Stimulated activated CD8-positive, alpha-beta memory T cell treated with anti-CD3 and anti-CD28 coated beads, Interleukin-7, amount 100 ng/mL, for 48 hours (primary cell): ENCODE measurements at places on chromosomes 16 and 17.

DNA sequence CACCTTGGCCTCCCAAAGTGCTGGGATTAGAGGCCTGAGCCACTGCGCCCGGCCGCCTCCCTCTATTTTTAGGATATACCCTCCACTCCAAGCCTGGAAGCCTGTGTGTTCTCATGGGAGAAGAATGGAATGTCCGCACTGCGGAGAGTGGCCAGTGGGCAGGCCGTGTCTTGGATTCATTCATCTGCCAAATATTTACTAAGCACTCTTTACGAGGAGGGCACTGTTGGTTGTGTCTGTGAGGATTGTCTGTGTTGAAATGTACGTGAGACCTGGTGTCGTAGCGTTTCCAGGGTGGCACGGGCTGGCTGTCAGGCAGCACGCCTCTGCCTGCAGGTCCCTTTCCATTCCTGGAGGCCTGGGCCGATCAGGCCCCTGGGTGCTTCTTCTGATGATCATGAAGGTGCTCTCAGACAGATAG, 19.2 kb downstream of the PGS1 start:
- DNase-seq, result no peak

- DNase-seq, result no peak
These were observed 1.3 kb downstream of the MYL11 start for GRCh38 chr16:30375864-30376263.

- DNase-seq, result no peak
These were observed 37.5 kb upstream of the CIBAR2 start for GRCh38 chr16:85149776-85150175.

DNA sequence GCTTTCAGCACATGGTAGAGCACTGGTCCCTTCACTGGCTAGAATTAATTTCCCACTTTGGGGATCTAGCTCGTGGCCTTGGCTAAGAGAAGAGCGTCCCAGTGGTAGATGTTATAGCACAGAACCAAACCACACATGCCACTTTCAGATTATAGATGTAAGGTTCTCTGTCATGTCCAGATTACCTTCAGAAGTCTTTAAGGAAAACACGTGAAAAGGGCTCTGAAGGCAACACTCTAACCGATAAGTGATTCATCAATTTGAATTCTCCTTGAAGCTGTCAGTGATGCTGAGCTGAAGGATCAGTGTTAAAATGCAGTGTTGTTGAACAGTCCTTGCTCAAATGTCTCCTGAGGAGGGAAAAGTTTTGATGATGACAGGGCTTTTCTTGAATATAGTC, 43.5 kb upstream of the VPS4A start:
- DNase-seq, result no peak

- no peak for DNase-seq
These were observed 12.7 kb downstream of the WFDC1 start for GRCh38 chr16:84307209-84307954.

- DNase-seq, result no peak
These were observed 15.6 kb downstream of the PMP22 start for GRCh38 chr17:15249487-15249886.

- no peak for DNase-seq
These were observed 87.6 kb downstream of the XYLT1 start for GRCh38 chr16:17382949-17383863.

DNA sequence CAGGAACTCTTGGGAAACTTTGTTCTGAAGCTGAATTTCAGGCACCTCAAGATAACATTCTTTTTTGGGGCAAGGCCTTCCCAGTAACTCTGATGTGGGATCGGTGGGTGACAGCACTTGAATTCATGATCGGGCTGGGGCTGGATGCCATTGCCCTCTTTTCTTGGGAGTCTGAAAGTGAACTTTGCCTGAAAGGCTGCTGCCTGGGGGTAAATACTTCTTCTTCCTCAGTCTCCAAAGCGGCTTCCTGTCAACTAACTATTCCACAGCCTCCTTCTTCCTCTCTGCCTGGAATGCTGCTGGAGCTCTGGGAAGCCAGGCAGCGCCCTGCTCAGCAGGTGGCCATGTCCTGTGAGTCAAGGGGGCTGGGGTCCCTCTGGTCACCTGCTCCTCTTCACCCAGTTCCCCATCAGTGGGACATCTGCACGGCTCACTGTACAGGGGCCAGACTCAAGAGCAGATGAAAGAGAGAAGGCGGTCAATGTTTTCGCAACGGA, 79.5 kb downstream of the WIPI1 start:
- no peak for DNase-seq

DNA sequence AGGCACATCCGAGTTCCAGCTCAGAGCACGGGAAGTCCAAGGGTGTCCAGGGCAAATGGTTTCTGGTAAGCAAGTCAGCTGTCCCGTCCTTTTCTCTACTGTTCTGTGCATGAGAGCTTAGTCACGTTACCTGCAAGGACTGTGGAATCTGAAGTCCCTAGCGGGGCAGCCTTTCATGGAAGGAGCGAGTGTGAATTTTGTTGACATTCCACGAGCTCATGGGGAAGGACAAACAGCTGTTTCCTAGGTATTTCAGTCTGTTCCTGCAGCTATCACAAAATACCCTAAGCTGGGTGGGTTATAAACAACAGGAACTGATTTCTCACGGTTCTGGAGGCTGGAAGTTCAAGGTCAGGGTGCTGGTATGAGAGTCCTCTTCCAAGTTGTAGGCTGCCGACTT, 109.2 kb downstream of the SDR42E1 start:
- DNase-seq, result no peak

DNA sequence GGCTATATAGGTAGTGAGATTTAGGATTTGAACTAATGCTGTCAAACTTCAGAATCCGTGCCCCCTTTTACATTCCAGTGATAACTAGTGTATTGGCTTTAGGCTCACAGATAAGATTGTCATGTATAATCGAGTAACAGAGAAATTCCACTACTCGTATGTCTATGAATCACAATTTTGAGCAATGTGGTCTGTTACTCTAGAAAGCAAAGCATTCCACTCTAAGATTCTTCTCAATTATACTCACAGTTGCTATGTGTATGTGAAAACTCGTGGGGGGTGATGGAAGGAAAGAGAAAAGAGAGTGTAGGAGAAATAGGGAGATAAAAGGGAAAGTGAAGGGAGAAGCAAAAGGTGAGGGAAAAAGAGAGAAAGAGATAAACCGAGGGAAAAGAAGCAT, 1175.1 kb upstream of the GOT2 start:
- no peak for DNase-seq

GRCh38 chr16:81276323-81276722, 37.8 kb downstream of the BCO1 start:
- no peak for DNase-seq

GRCh38 chr16:13171313-13171712, 269.9 kb downstream of the SHISA9 start:
- no peak for DNase-seq

- no peak for DNase-seq
These were observed 37.4 kb downstream of the USP22 start for GRCh38 chr17:21005367-21005766.

DNA sequence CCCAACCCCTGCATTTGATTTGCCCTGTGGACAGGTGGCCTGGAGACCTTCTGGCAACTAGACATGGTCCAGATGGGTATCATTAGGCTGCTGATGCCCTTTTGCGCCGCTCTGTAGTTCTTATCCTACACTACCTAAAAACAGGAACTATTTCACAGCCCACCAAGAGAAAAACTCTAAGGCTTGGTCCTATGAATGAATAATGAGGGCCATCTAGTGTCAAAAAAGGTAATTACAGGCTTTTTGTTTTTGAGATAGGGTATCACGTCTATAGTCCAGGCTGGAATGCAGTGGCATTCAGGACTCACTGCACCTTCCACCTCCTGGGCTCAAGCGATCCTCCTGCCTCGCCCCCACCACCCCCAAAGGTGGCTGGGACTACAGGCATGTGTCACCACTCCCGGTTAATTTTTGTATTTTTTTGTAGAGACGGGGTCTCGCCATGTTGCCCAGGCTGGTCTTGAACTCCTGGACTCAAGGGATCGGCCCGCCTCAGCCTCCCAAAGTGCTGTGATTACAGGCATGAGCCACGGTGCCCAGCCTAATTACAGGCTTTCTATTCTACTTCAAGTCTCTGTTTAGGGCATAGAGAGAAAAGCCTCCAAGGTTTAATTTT, 20.9 kb downstream of the COIL start:
- DNase-seq, result no peak
